Activated CD4-positive, CD25-positive, alpha-beta regulatory T cell treated with anti-CD3 and anti-CD28 coated beads, Interleukin-2, amount 50 U/mL, for 16 hours (primary cell): ENCODE measurements at places on chromosomes 3 and 15.

DNA sequence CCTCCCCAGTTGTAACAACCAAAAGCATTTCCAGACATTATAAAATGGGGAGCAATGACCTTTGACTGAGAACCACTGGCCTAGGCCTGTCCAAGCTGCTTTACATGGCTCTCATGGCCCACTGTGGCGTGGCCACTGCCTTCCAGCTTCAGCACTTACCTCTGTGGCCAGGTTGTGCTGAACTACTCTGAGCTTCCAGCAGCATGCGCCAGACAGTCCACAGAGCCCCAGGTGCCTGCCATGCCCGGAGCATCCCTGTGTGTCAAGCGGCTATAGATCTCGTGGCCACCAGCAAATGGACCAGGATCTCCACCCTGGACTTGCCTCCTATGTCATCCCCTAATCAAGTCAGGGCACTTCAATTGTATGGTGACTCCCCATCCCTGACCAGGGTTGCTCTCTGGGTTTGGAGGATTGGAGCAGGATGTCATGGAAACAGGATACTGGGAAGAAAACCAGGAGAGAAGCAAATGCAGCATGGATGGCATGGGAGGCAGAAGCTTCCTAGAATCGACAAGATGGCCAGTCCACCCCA is 199.7 kb downstream of the UACA start:
- no peak for DNase-seq

- no peak for DNase-seq
These were observed at the start of gene GNB5 for GRCh38 chr15:52191207-52191606. Gene GNB5 (minus strand): TSS chr15:52191392. CDS start chr15:52184676, 6,716 bp downstream.

- DNase-seq, result no peak
These were observed 210.5 kb downstream of the FGF12 start for GRCh38 chr3:192516820-192517219.

DNA sequence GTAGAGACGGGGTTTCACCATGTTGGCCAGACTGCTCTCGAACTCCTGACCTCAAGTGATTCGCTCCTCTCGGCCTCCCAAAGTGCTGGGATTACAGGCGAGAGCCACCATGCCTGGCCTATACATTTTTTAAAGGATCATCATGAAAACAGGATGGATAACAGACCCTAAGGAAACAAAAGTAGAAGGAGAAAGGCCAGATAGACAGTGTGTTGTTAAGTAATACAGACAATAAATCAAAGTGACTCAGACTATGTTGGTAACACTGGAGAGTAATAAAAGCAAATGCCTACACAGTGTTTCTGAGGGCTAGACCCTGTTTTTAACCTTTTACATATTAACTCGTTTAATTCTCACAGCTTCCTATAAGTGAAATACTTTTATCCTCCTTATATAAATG is 133.8 kb upstream of the MCTP2 start:
- no peak for DNase-seq

DNA sequence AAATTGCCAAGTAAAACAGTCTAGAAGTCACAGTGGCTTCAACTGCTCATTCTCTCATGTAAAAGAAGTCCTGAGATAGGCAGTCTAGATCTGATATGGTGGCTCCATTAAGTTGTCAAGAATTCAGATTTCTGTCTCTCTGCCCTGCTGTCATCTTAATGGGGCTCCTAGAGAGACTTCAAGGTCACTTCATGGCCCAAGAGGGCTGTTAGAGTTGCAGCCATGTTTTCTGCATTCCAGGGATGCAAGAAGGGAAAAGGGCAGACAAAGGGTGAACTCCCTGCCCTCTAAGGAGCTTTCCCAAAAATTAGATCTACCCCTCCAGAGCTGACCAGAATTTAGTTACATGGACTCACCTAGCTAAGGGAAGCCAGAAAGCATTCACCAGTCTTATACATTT is 23.1 kb downstream of the ABHD2 start:
- no peak for DNase-seq

- no peak for DNase-seq
These were observed 108.3 kb upstream of the GADL1 start for GRCh38 chr3:31002730-31003129.

DNA sequence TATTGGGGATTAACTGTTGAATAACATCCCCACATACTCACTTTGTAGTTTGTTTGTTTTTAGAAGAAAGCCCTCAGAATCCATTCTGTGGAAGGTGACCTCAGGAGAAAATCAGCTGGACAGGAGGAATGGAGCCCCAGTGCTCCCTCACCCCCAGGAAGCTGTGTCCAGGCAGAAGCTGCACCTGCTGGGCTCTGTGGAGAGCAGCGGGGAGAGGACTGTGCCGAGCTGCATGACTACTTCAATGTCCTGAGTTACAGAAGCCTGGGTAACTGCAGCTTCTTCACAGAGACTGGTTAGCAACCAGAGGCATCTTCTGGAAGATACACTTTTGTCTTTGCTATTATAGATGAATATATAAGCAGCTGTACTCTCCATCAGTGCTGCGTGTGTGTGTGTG is 14.0 kb downstream of the TIGIT start:
- no peak for DNase-seq

DNA sequence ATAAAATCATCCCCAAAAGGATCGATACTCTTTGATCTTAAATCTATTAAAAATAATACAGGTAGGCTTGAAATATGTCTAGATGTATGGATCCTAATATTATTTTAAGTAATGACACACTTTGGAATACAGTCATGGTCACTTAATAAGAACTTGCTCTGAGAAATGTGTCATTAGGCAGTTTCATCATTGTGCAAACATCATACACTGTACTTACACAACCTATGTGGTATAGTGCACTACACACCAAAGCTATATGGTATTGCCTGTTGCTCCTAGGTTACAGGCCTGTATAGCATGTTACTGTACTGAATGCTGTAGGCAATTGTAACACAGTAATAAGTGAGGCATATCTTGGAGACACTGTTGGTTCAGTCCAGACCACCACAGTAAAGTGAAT is 307.1 kb downstream of the RAP2B start:
- DNase-seq, result no peak

- DNase-seq, result no peak
These were observed 47.9 kb upstream of the LCTL start for GRCh38 chr15:66613743-66614142.

GRCh38 chr3:109369510-109369909 is 32.2 kb upstream of the DPPA4 start:
- no peak for DNase-seq

- DNase-seq, result no peak
These were observed 30.7 kb downstream of the C3orf38 start for GRCh38 chr3:88180398-88180999.

GRCh38 chr3:152564459-152564858 is 270.5 kb upstream of the P2RY1 start:
- DNase-seq, result no peak

- no peak for DNase-seq
These were observed 87.5 kb upstream of the GOLGA6B start for GRCh38 chr15:72566973-72567372.

- DNase-seq, result no peak
These were observed 184.5 kb upstream of the ADAMTS9 start for GRCh38 chr3:64872345-64872744.

GRCh38 chr15:98902931-98903330 is 104.7 kb downstream of the PGPEP1L start:
- DNase-seq, result no peak

GRCh38 chr3:9183811-9184460 is 65.5 kb downstream of the SRGAP3 start:
- DNase-seq, result no peak

DNA sequence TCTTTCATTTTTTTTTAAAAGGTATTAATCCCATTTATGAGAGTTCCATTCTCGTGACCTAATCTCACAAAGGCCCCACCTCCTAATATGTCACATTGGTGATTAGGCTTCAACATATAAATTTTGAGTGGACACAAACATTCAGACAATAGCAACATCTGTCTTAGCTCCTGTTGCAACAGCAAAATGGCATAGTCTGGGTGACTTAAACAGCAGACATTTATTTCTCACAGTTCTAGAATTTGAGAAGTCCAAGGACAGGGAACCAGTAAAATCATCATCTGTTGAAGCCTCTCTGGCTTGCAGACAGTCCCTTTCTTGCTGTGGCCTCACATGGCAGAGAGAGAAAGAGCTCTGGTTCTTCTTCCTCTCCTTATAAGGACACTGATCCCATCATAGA is 3.2 kb upstream of the PLSCR2 start:
- DNase-seq, result no peak

DNA sequence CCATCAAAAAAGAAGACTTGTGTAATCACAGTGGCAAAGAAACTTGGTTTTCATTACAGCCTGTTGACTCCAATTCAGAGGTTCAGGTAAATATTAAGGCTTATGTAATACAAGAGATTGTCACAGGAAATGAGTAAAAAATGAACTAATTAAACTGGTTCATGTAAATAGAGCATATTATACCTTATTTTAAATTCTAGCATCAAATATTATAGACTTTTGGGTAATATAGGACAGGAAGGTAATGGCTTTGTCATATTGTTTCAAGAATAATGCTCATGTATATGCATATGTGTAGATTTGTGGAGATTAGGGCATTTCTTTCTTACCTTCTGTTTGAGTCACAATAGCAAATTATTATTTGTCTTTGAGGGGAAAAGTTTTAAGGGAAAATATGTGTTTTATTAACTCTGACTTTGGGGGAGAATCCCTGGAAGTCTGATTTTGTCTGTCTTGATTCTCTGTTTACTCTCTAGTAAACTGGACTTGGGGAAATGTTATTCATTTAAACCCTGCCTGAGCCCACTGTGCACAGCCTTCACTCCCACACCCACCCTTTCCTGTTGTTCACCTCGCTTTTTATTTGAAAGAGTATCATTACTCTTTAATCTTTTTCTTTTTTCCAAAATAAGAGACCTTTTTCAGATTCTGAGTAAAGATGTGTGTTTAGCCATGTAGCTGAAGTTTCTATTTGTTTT is 43.0 kb downstream of the RASA2 start:
- no peak for DNase-seq

DNA sequence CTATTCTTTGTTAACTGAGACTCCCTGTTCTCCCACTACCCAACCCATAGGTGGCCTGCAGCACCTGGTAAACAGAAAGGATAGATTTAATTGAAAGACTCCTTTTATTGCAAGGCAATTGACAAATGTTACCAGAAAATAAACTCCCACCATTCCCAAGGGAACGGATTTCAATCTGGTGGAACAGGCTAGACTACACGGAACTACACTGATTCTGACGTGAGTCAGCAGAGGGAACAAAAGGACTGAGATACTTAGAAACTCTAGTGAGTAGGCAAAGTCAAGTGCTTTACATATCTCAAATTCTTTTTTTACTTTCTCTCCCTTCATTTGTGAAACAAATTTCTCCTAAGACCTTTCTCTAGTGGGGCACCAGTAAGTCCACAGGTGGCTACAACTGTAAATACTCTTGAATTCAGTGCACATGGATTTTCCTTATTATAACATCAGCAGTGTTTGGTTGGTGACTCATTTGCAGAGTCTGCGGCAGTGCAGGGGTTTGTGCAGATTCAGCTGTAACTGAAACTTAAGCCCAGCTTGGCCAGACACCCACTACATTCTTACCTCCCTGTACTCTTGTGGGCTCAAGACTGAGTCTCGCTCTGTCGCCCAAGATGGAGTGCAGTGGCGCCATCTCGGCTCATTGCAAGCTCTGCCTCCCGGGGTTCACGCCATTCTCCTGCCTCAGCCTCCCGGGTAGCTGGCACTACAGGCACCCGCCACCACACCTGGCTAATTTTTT is 34.3 kb upstream of the PLSCR2 start:
- DNase-seq, result no peak

GRCh38 chr15:24957691-24958090 is 2.9 kb downstream of the SNRPN start:
- DNase-seq, result no peak

- no peak for DNase-seq
These were observed 10.6 kb upstream of the TM4SF1 start for GRCh38 chr3:149388001-149388440.

DNA sequence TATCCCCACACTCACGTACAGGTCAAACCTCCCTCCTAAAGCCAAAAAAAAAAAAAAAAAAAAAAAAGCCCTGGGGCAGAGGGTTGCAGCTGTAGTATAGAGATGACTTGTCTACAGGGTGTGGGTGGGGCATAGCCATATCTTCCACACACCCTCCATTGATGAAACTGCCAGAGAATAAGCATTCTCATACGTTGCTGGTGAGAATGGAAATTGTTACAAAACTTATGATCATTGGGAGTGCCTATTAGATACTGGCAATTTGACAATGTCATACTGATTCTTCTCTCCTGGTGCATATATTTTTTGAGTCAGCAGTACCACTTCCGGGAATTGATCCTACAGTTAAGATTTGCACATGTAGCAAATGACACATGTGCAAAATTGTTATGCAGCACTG is 11.0 kb upstream of the CTNNB1 start:
- no peak for DNase-seq

GRCh38 chr15:35013370-35013769 is 25.3 kb upstream of the ZNF770 start:
- no peak for DNase-seq

- no peak for DNase-seq
These were observed 30.1 kb upstream of the SLC22A13 start for GRCh38 chr3:38235466-38235865.

DNA sequence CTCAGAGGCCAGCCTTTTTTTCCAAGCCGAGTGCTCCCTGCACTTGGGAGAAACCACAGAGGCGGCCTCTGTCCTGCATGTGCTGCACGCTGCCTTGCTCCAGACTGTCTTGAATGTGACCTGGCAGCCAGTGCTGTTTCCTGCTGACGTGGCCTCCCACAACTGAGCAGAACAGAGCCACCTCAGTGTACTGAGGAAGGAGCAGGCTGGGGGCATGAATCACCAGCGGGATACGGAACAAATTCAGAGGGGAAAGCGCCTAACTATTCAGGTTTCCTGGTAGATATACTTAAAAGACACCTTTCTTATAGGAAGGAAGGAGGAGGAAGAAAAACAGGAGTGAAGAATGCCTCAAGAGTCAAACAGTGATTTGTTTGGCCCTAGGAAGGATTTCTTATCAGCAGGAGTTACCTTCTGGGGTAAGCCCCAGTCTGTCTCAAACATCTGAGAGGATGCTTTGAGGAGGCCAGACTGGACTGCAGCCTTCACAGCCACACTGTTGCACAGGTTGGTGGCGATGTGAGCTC is 114.0 kb downstream of the FNDC3B start:
- no peak for DNase-seq

- DNase-seq, result no peak
These were observed 19.4 kb upstream of the ACAP2 start for GRCh38 chr3:195462308-195462610.

DNA sequence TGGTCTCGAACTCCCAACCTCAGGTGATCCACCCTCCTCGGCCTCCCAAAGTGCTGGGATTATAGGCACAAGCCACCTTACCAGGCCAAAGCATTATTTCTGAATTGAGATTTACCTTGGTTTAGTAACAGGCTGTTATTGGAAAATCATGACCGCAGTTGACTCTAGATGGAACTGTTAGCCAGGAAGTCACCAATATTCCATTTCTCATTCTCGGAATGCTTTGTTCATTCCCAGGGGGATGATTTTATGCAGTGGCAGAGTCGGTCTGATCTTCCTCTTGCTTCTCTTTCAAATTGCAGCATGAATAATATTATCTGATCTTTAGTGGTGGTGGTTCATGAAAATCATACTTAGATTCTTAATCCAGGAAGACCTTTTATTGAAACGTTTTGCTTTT is 195.5 kb upstream of the MBNL1 start:
- DNase-seq, result no peak
